ENCODE measurements at places on chromosomes 5 and 9.

DNA sequence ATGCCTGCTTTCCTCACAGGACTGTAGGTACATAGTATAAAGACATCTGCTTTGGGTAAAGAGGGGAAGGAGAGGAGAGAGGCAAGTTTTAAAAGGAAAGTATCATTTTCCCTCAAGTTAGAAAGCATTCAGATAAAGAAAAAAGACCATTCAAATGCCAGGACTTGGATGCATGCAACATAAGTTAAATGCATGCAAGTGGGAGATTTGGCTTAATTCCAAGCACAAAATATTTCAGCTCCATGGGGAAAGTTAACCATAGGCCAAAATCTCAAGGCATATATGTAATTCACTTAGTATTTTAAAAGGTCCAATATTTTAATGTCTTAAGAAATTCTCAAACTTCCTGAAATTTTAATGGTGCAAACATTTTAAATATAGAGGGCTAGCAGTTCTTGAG, 36.4 kb downstream of the POU5F2 start:
- DNase-seq, result no peak

DNA sequence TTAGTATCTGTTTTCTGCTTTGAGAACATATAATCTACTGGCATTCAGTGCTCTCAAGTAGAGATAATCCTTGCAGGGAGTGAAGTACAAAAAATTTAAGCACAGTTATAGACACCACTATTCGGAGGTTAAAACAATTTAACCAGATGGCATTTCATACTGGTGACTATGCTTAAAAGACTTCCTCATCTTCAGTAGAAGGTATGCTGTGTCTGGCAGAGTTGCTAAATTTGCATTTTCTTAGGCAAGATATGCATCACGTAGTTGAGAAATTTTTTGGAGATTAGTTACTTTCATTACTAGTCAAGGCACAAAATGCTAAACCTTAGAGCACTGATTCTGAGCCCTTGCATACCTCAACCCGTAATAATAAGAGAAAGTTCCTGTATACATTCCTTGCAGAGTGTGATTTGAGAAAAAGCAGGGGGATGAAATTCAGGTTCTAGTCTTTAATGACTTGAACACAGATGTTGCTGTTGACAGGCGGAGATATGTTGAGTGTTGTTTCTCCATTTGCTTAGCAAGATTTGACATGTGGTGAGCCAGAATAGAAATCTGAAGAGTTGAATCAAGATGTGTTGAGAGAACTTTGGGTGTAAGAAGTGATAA, 70.8 kb upstream of the STARD4 start:
- no peak for DNase-seq

DNA sequence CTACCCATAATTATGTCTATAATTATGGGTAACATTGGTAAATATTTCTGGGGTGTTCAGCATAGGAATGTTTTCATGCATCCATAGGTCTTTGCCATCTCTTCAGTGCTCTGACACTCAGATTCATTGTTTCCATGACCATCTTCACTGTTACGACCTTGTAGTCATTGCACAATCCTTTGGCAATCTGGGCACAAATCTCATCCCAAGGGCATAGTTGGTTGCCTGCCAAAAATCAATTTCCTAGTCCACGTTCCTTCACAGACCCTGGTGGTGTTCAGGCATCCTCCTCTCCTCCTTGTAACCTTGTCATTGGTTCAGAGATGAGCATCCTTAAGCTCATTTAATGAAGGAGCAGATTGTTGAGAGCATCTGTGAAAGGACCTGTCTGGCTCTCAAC, 1400.7 kb downstream of the CDH12 start:
- DNase-seq, result no peak

DNA sequence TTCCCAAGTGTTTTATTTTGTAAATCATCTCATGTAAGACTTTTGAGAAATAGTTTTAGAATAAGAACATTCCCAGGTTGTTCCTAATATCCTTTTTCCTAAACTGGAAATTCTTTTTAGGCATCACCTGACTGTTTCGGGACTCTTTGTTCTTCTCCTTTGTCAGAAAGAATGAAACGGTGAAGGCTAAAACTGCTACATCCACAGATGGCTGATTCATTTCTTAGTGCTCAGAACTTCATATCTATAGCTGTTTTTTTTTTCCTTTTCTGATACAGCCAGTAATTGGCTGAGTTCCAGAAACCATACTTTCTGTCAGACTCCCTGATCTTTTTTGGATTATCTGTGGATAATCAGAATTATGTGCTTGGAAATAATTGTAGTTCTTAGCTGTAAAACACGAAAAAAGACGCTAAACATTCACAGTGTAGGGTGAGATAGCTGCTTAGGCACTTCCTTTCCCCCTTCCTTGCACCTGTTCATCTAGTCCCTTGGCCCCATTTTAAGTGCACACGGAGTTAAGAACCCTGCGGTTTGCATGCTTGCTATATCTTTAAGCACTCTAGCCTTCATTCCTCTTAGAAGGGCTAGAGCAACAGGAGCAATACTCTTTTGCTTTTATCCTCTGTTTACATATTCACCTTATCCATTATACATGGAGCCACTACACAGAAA, 283.9 kb downstream of the PJA2 start:
- DNase-seq, result no peak

GRCh38 chr5:157180374-157181264, at the start of gene ITK:
Gene ITK, plus strand, starts transcription at chr5:157180840. Its CDS starts 138 bp downstream, at chr5:157180978.
- no peak for DNase-seq

- DNase-seq, result no peak
These were observed 86.1 kb downstream of the TMEM167A start for GRCh38 chr5:82991059-82991458.

DNA sequence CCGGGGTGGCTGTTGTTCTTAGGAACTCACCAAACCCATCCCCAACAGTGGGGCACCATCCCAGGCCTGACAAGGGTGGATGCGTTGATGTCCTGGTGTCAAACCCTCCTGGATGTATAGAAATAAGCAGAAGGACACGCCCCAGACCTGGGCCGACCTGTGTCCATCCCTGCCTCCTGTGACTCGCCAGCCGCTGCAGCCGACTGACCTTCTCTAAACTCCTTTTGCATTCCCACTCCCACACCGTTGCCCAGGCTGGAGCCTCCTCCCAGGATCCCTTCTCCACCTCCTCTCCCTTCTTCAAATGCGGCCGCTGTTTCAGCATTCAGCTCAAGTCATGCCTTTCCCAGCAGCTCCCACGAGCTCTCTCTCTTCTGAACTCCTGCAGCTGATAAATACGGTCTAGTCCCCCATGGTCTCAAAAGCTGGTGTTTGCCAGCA, 213.2 kb upstream of the IER5L start:
- DNase-seq, result no peak

GRCh38 chr9:115717298-115717697, 436.3 kb upstream of the PAPPA start:
- DNase-seq, result no peak

DNA sequence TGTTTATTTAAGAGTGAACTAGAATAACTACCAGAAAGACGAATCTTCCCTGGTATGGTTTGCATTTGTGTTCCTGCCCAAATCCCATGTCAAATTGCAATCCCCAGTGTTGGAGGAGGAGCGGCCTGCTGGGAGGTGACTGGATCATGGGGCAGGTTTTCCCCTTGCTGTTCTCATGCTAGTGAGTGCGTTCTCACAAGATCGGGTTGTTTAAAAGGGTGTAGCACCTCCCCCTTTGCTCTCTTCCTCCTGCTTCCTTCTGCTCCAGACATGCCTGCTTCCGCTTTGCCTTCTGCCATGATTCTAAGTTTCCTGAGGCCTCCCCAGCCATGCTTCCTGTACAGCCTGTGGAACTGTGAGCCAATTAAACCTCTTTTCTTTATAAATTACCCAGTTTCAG, 210.3 kb upstream of the TBC1D2 start:
- no peak for DNase-seq

- no peak for DNase-seq
These were observed 129.3 kb upstream of the CDH6 start for GRCh38 chr5:31064215-31064614.

DNA sequence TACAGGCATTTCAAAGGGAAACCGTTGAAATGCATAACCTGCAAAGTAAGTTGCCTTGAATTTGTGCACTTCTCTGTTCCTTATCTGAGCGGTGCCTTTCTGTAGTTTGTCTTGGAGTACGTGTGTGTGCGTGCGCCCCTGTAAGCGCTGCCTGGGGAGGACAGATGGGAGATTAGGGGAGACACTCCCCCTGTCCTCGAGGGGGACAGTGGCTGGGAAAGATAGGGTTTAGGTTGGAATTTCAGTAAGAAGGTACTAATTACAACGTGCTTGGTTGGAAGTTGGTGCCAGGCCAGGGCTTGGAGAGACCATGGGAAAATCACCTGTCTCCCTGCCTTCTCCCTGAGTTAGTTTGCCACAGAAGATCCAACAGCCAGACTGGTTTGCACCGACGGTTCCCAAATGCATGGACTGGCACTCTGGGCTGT, 73.2 kb downstream of the PIK3R1 start:
- DNase-seq, result no peak

DNA sequence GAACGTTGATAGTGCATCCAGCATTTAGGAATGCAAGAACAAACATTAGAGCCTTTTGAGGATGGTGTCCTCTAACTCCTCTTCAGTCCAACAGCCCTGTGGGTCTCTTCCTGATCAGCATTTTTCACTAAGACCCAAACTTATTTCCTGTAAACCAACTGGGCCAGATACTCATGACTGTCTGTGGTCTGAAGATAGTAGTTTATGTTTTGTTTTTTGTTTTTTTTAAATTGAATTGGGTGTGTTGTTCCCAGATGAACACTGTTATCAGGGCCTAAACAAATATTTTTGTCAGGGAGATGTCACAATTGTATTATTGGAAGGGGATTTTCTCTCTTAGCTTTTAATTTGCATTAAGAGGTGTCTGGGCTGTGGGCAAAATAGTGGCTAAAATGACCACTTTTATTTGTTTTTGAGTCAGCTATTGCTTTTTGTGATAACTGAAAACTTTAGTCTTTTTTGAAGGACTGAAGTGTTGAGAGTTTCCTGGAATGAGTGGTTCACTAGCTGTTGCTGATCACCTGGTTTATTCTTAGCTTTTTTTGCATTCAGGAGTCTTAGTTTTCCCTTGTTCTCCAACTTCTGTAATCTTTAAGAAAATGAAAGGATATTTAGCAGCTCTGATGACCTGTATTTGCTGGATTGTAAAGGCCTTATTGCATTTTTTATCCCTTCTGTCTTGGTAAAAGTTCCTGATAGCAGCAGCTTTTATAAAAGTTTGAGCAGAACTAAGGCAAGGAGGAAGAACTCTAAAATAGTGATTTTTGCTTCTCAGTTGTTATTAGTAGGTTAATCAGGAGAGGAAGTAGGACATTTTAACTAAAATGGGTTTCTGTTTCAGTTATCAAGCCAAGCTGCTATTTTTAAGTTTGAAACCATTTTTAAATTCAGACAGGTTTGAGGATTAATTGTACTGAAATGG, 5.5 kb downstream of the MAN2A1 start:
- no peak for DNase-seq

- DNase-seq, result no peak
These were observed 60.8 kb downstream of the DMXL1 start for GRCh38 chr5:119131530-119132304.

- no peak for DNase-seq
These were observed 399.5 kb downstream of the ENC1 start for GRCh38 chr5:74240783-74241750.

DNA sequence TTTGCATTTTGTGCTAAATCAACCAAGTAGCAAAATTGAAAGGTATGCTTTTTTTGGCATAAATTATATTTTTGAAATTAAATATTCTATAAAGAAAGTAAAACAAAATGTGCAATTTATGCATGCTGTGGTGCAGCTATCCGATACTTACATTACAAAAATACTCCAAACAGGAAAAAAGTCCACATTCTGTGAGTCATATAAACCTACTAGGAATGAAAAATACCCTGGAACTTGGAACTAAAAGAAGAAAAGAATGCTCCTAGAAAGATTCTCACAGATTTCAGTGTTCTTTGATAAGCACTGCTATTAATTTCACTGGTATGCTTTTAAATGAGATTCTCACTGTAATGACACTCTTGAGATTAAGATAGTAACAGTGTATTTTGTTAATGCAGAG, 92.6 kb downstream of the OSMR start:
- DNase-seq, result no peak

DNA sequence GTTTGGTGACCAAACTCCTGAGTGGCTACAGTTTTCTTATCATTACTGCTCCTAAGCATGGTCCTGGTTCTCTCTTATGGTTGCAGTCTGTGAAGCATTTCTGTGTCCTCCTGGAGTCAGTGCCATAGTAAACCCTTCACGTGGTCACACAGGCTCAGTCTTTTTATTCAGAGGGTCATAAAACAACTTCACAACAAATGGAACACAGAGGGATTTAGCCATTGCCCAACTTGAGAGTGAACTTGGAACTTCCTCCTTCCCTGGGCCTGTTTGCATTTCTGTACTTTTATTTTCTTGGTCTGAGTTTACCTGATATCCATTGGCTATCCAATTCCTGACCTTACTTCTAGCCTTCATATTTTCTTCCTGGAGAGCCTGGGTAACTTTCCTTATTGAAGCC, 144.9 kb downstream of the CCDC192 start:
- no peak for DNase-seq

- no peak for DNase-seq
These were observed 178.3 kb downstream of the AOPEP start for GRCh38 chr9:94904806-94905205.

GRCh38 chr5:113331209-113331551, 103.6 kb downstream of the TSSK1B start:
- no peak for DNase-seq

DNA sequence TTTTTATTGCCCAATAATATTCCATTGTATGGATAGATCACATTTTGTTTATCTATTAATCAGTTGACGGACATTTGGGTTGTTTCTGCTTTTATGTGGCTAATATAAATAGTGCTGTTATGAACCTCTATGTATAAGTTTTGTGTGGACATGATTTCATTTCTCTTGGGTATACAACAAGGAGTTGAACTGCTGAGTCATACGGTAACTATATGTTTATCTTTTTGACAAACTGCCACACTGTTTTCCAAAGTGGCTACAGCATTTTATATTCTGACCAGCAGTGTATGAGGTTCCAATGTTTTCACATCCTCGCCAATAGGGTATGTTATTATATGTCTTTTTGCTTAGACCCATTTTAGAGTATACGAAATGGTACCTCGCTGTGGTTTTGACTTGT, 264.3 kb downstream of the RFX3 start:
- DNase-seq, result no peak

- DNase-seq, result no peak
These were observed 1.9 kb upstream of the CDKN2B start for GRCh38 chr9:22010866-22011625.

DNA sequence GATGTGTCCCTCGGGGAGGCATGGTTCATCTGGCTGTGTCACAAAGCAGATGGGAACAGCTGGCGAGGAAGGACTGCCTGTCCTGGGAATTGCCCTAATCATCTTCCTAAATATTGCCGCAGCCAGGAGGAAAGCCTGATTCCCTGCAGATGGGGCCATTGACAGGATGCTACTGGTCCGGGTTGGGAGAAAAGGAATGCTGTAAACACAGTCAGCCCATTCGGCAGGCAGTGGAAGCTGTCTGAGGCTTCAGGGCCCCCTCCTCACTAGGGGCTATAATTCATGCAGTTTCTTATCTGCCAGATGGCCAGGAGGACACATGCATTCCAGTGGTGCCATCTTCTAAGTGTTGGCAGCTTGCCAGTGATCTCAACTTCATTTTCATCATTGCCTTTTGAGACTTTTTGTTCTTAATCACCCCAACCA, 110.3 kb downstream of the KCNIP1 start:
- DNase-seq, result no peak

GRCh38 chr9:93207326-93207814, 23.4 kb downstream of the WNK2 start:
- DNase-seq, result no peak

GRCh38 chr5:154298065-154298464, 107.5 kb downstream of the GALNT10 start:
- DNase-seq, result no peak

GRCh38 chr5:73387601-73388305, 60.8 kb downstream of the FOXD1 start:
- no peak for DNase-seq

GRCh38 chr5:81288021-81288433, 13.4 kb upstream of the ZCCHC9 start:
- no peak for DNase-seq
